Stimulated activated CD4-positive, alpha-beta T cell treated with anti-CD3 and anti-CD28 coated beads, TNF-alpha, amount 100 ng/mL, for 1 hour (primary cell): ENCODE measurements at places on chromosomes 11 and 22.

DNA sequence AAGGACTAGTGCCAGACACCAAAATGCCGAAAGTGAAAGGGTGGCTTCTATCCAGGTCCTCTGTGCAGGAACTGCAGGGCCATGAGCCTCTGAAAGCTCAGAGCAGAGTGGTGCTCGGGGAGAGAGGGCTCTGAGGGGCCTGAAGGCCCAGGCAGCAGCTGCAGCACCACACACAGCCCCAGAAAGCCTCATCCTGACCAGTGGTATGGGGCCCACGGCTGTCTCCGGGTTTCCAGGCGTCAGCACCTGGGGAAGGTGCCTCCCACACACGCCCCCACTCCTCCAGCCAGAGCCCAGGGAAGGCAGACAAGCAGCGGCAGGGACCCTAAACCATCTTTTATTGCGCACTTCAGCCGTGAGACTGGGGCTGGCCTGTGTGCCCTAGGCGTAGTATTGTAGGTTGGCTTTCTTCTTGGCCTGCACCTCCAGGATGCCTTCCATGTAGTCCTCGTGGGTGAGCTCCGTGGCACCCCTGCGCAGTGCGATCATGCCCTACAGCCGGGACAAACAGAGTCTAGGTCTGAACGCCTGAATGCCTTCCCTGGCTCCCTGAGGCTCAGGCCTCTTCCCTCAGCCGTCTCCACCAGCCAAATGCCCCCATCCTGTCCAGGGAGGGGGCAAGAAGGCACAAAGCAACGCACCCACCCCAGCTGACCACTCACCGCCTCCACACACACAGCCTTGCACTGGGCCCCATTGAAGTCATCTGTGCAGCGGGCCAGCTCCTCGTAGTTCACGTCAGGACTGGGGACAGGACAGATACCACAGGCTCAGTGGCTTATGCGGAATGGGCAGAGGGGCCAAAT, 7.6 kb downstream of the PSMC3 start:
- DNase-seq, result no peak

DNA sequence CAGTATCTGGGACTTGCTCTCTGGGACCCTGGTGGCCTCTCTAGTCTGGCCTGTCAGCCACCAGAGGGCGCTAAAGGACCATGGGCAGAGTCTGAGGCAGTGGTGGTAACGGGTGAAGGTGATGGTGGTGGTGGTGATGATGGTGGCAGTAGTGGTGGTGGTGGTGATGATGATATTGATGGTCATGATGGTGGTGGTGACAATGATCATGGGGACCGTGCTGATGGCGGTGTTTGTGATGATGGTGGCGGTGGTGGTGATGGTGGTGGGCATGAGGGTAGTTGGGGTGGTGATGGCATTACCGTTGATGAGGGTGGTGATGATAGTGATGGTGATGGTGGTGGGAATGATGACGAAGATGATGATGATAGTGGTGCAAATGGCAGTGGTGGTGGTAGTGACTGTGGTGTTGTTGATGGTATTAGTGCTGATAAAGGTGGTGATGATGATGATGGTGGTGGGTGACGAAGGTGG, 16.0 kb downstream of the TRPM5 start:
- DNase-seq, result peak; percentile 84

DNA sequence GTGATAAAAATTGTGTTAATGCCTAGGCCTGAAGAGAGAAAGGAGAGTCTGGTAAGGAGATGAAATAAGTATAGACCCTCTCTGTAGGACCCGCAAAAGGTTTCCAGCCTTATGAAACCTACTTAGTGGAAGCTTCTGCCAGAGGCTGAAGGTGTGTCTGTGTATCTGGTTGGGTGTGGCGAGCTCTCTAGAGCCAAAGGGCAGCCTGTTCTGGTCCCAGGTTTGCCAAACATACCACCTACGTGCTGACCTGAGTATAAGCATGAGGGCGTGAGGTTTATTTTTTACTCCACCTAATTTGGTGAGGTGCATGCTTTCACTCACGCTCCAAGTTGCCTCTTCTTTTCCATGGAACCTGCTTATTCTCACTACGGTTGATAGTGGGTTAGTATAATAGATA, 5.6 kb downstream of the CSTPP1 start:
- no peak for DNase-seq

- no peak for DNase-seq
Observed at GRCh38 chr11:5004424-5005274, 10.0 kb downstream of the OR51L1 start.

- no peak for DNase-seq
Observed at GRCh38 chr11:109416601-109417000, 5.4 kb upstream of the C11orf87 start.

- DNase-seq, result no peak
Observed at GRCh38 chr11:61714316-61714715, 34.1 kb downstream of the DAGLA start.

DNA sequence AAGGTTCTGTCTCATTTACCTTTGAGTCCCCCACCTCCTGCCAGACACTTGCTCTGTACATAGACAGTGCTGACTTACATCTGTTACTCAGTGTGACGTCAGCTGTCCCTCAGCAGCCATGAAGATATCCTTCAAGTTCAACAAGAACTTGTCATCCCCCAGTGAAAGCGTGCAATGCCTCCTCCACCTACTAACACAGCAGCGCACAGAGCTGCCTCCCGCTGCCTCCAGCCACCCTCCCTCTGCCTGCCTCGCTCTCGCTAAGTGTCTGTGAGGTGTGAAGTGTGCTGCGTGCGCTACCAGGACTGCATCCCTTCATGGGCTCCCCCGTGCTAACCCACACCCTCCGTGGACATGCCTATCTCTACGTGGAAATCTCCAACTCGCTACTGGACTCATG, 621.4 kb downstream of the BRD1 start:
- DNase-seq, result no peak
